H54 (cell line): ENCODE measurements at places on chromosomes 5 and 9.
A peak's percentile ranks its signal among the peaks of the same experiment; 100 is the strongest.

GRCh38 chr9:105452185-105452584, 4.4 kb downstream of the FSD1L start:
- no peak for DNase-seq

- no peak for DNase-seq
Observed at GRCh38 chr5:78291687-78292086, 2.8 kb downstream of the AP3B1 start.

GRCh38 chr5:137901011-137901817, 12.0 kb downstream of the PKD2L2 start:
- no peak for DNase-seq

- no peak for DNase-seq
Observed at GRCh38 chr9:108325406-108325805, 530.4 kb downstream of the ACTL7B start.

- DNase-seq = no peak
Observed at GRCh38 chr9:86142973-86143372, 43.6 kb upstream of the GOLM1 start.

- DNase-seq = no peak
Observed at GRCh38 chr5:40308867-40309266, 370.8 kb upstream of the PTGER4 start.

DNA sequence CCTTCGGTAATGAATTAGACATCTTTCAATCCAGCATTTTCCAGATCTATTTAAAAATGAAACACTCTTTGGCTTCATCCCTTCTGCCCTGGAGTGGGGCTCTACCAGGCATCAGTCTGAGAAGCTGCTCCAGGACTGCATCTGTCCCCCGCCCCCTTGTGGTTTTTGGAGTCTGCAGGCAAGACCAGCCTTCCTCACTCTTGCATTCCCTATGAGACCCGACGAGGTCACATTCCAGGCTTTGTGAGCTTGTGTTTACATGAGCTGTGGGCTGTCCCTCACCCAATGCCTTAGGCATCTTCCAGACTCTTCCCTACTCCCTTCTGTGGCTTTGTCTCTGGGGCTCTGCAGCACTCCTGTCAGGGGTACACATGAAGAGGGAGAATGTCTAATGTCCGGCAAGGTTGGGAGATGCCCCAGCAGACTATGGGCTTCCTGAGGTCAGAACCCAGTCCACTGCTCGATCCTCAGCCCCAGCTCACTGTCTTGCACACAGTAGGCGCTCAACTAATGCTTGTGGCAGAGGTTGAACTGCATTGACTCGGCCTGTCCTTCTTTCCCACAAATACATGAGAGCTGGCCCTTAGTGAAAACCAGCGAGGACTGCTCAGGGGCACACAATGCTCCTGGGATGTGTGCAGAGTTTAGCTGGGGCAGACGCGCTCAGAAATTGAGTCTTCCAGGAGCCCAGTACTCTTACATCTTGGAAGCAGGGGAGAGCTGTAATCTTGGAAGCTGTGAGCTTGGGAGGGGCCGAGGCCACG, 11.7 kb upstream of the GADD45G start:
- DNase-seq = no peak

GRCh38 chr5:132363431-132364112, 5.9 kb upstream of the SLC22A5 start:
- peak; percentile 36 for DNase-seq

- no peak for DNase-seq
Observed at GRCh38 chr9:136831002-136831719, 11.1 kb upstream of the AJM1 start.

- no peak for DNase-seq
Observed at GRCh38 chr9:125142560-125143376, 560 bp downstream of the SCAI start.

DNA sequence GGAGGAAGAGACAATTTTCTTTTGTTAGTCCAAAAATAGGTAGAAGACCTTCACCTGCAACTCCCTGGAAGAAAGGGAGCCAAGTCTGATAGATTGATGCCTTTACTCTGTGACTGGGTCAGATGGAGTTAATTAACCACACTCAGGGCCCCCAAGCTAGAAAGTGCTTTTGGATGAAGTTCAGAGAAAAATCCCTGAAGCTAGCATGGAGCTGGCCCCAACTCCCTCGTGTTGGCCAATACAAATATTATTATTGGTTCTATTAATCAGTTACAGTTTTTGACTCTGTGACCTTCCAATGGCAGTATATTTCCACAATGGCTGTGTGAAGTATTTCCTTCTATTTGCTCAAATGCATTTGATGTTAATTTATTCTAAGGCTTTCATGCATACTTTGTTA, 1753.5 kb downstream of the EFNA5 start:
- no peak for DNase-seq

GRCh38 chr9:2411459-2412215, 209.9 kb upstream of the VLDLR start:
- no peak for DNase-seq

GRCh38 chr9:136569526-136570148, 23.8 kb upstream of the NOTCH1 start:
- no peak for DNase-seq

DNA sequence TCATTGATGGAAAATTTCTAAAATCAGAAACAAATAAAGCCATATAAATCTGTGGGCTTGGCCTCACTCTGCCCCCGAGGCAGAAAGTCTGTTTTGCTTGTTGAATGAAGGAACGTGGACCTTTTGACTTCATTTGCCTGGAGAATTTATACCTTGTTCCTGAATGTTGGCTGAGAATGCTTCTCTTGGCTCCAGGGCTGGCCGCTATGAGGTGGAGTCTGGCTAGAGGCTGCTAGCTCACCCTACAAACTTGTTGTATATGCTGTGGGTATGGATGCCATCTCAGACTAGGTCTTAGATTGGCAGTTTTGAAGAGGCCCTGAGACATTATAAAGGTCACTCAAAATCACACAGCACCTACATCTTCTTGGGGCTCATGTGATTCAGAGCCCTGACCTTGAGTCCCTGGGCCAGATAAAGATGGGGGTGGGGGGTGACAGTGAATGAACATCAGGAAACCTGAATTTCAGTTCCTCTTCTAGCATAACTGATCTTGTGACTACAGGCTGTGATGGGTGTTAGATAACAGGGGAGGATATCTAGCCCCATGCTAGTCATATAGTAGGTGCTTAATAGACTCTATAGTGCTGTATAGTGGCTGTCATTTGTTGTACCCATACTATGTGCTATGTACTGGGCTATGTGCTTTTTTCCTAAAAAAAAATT, 2.8 kb downstream of the GM2A start:
- DNase-seq = no peak

DNA sequence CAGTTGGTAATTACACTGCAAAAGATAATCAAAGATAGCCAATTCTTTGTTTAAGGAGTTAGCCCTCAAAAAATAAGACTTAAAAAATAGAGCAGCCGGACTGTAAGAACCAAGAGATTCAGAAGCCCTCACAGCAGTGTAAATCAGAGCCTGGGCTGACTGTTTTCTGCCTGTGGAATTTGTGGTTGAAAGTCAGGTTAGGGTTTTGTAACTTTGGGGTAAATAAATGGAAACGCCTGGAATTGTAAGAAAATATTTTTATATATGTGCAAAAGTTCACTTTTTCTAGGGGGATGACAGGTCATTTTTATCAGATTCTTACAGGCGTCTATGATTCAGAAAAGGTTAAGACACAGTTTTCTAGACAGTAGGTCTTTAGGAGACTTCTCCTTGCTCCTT, 35.6 kb downstream of the KLHL3 start:
- no peak for DNase-seq

- DNase-seq = no peak
Observed at GRCh38 chr5:84623019-84623418, 238.3 kb upstream of the EDIL3 start.

DNA sequence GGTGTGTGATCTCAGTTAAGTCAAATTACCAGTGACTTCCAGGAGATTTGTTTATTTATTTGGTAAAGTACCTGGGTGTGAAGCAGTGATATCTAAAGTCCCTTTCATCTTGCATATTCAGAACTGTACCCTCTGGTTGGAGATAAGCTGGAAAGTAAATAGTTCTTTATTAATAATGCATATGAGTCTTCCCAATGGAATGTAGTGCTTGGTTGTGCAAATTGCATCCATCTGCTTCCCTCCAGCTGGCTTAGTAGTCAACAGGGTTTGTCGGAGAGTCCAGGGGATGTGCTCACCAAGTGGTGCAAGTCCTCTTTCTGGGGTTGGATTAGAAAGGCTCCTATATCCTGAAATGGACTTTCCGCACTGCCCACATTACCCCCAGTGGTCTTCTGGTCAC, 42.0 kb downstream of the TRPM3 start:
- no peak for DNase-seq

DNA sequence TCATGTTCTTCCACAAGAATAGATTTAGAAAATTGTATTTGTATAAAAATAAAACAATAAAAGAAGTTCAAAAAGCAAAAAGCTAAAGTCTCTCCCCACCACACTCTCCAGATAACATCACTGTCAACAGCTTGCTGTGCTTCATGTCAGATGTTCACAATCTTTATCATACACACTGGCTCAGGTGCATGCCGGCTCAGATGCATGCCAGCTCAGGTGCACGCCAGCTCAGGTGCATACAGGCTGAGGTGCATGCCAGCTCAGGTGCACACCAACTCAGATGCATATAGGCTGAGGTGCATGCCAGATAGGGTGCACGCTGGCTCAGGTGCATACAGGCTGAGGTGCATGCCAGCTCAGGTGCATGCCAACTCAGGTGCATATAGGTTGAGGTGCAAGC, 26.5 kb downstream of the SEMA4D start:
- no peak for DNase-seq

GRCh38 chr9:23542438-23542837, 283.6 kb downstream of the ELAVL2 start:
- no peak for DNase-seq

DNA sequence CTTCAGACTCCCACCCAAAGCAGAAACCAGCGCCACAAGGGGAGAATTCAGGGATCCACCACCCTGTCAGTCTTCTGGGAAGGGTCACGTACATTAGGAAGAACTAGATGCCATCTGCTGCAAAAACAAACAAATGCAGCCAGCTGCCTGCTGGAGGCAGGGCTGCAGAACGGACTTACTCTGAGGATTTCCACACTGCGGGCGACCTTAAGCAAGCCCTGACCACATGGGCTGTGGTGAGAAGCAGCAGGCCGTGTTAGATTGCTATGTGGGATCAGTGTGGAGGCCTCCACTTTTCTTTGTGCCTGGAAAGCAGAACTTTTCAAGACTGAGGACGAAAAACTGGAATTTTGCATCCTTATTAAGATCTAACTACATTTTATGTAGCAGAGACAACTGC, 13.4 kb upstream of the LTC4S start:
- DNase-seq = no peak

- DNase-seq = no peak
Observed at GRCh38 chr5:157571357-157571827, 4.2 kb downstream of the ADAM19 start.

GRCh38 chr9:1878811-1879210, 136.3 kb upstream of the SMARCA2 start:
- DNase-seq = no peak

GRCh38 chr9:131082774-131083512, 13.4 kb upstream of the AIF1L start:
- DNase-seq = no peak

- DNase-seq = no peak
Observed at GRCh38 chr5:167147879-167148278, 1143.6 kb upstream of the WWC1 start.

DNA sequence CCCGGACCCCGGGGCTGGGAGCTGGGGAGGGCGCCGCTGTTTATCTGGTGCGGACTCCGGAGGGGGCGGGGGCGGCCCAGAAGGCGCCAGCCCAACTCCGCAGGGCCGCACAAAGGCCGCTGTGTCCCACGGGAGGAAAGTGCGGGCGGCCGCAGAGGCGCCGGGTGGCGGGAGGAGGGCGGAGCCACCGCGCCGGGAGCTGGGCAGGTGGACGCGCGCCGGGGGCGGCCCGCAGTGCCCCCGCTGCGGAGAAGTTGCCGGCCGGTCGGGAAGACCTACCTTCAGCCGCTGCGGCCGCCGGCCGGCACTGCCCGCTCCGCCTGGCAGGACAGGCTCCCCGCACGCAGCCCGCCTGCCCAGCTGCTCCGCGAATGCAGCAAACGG, 43.6 kb downstream of the NACC2 start:
- DNase-seq = peak; percentile 52

DNA sequence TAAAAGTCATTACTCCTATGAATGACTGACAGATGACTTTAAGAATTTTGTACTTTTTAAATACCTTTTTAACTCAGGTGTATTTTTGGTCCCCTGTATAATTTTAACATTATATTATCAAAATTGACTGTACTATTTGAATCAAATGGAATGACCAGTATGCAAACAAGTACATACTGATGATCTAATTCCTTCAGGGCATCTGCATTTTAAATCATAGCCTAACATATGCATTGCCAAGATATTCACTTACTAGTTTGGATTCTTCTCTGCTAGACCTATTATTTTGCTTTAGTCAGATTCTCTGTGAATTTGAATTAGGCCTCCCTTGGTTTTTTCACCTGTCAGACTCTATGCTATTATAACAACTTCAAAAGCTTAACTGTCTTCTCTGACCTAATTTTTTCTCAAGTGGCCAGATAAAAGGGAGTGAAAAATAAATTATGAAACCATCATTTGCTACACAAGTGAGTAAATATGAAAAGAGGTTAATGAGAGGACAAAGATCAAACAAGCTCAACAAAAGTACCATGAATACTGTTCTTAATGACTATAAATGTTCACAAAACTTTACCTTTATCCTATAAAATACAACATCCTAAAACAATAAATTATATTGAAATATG, 1505.2 kb upstream of the CDH9 start:
- no peak for DNase-seq

GRCh38 chr9:22682536-22682935, 235.9 kb downstream of the DMRTA1 start:
- no peak for DNase-seq

GRCh38 chr5:2303431-2304100, 420.8 kb upstream of the IRX4 start:
- DNase-seq = no peak

GRCh38 chr5:157506981-157507780, 47.2 kb downstream of the NIPAL4 start:
- DNase-seq = peak; percentile 54

DNA sequence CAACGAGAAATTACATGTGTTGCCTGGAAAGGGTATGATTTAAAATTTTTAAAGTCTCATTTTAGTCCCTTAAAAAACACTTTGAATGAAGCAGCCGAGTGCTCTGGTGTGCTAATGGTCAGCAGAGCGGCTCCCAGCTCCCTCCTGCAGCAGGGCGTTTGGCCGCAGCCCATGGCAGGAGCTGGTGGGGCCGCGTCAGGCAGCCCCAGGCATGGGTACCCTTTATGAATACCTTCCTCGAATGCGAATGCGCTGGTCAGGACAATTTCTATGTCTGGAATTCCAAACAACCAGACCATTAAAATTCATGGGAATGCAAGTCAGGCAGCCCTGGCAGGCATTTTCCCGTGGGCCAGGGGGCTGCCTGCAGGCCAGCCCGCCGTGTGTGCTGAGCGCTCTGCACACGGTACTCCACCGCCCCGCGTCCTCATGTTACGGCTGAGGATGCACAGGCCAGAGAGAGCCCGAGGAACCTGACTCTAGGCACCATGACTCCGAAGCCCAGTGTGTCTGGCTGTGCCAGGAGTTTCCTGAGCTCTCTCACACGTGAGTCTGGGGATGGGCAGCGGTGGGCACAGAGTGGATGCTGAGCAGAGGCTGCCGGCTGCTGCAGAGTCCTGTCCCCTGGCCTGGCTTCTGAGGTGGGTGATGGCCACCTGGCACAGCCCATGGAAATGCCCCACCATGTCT, 123.7 kb downstream of the WNK2 start:
- no peak for DNase-seq

- no peak for DNase-seq
Observed at GRCh38 chr5:153321478-153321877, 169.0 kb upstream of the GRIA1 start.
